ENCODE measurements at places on chromosomes 12 and 14. TPM values are rescaled to one million over a fixed set of nuclear protein-coding genes. Genes with fewer than 3 reads are reported as not detected.

DNA sequence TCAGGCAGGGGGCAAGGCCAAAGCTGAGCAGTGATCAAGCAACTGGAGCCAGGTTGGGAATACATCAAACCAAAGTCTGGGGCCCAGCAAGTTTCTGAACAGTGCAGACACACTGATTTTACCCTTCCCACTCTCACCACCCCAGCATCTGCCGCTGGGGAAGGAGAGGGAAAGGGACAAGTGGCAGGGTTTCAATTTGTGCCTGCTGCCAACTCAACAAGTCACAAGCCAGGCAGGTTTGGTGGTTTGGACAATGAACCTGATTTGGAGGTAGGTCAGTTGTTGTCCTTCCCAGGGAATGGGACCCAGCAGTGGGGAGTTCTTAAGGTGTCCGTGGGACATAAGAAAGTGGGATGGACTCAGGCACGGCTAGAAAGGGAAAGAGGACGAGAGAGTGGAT, 151.9 kb upstream of the NOS1 start:
- no peak overlapping the region for H3K27ac ChIP-seq
- no peaks in the 10 kb centered on the region for H3K4me1 ChIP-seq
- H3K36me3 ChIP-seq, result no peaks in the 10 kb centered on the region
- no peaks in the 10 kb centered on the region for H3K27me3 ChIP-seq
- DNase-seq, result no peak

DNA sequence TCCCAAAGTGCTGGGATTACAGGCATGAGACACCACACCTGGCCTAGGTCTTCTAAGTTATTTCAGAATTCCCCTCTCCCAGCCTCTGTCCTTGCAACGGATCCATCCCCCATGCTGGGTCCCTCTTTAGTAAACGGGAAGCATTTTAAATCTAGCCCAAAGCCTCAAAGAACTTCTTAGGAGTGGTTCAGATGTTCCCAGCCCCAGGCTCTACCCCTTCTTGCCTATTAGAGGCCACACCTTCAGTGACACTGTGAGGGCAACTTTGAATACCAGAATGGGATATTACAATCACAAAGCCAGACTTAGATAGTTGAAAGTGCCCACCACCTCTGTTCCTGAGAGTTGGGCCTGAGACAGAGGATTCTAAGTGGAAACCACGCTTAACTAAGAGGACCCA, 18.1 kb upstream of the SPPL3 start:
- no peak overlapping the region for H3K4me3 ChIP-seq
- no peaks in the 10 kb centered on the region for H3K36me3 ChIP-seq
- H3K4me1 ChIP-seq, result no peaks in the 10 kb centered on the region
- DNase-seq, result no peak
- no peaks in the 10 kb centered on the region for H3K27me3 ChIP-seq

DNA sequence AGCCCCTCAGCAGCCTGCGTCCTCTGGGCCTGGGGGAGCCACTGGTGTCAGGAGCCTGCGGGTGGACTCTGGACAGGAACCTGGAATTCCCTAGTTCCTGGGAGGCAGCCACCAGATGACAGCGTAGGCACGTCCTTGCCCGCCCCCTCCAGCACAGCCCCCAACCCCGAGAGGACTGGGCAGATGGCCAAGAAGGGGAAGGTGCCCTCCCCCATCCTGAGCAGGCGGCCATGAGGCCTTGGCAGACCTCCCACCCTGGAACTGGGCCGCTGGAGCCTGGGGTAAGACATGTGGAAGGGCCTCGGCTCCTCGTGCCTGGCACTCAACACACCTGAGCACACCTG, 60.4 kb upstream of the FBRSL1 start:
- H3K4me1 ChIP-seq, result peaks cover 41% of the 10 kb centered on the region
- no peak overlapping the region for H3K4me3 ChIP-seq
- peaks cover 3% of the 10 kb centered on the region for H3K27me3 ChIP-seq
- no peak for DNase-seq
- no peaks in the 10 kb centered on the region for H3K36me3 ChIP-seq
- H3K27ac ChIP-seq, result no peak overlapping the region

- DNase-seq, result no peak
- no peaks in the 10 kb centered on the region for H3K4me1 ChIP-seq
- H3K27ac ChIP-seq, result no peak overlapping the region
- H3K36me3 ChIP-seq, result no peaks in the 10 kb centered on the region
- no peaks in the 10 kb centered on the region for H3K27me3 ChIP-seq
Measured at GRCh38 chr14:100669468-100669867, 57.2 kb upstream of the DLK1 start.

- DNase-seq, result no peak
- H3K27me3 ChIP-seq, result no peaks in the 10 kb centered on the region
- H3K4me1 ChIP-seq, result peaks cover 12% of the 10 kb centered on the region
- H3K27ac ChIP-seq, result peak overlapping the region; percentile 9
Measured at GRCh38 chr14:22502007-22502406, 87.0 kb downstream of the DAD1 start.

Gene LUM
- total RNA-seq, result not detected

Gene GLT8D2
- total RNA-seq, result not detected

Gene SLC41A2
- 6.8 TPM for total RNA-seq

Measured in CD8-positive, alpha-beta memory T cell (primary cell).